WTC11 (cell line): ENCODE measurements at places on chromosomes 1 and 21. TPM values are rescaled to one million over a fixed set of nuclear protein-coding genes. Genes with fewer than 3 reads are reported as not detected.

The SYTL1 gene
- total RNA-seq, result 18.0 to 19.7 TPM (median 18.5 TPM) in 3 replicates

The OPRD1 gene
- total RNA-seq, result 2.2 to 3.1 TPM (median 2.5 TPM) in 3 replicates

The POGZ gene
- total RNA-seq, result 88.1 to 107 TPM (median 105 TPM) in 3 replicates

The UBXN10 gene
- 0.52 to 0.76 TPM (median 0.71 TPM) in 3 replicates for total RNA-seq

The RNU1-1 gene
- total RNA-seq, result 1,028 to 1,267 TPM (median 1,197 TPM) in 3 replicates

The TMEM54 gene
- 20.7 to 29.0 TPM (median 24.9 TPM) in 3 replicates for total RNA-seq
